Activated effector memory CD4-positive, alpha-beta T cell treated with Interleukin-2 at 50 U/mL for 16 hours (primary cell): ENCODE measurements at places on chromosomes 6 and 20.

DNA sequence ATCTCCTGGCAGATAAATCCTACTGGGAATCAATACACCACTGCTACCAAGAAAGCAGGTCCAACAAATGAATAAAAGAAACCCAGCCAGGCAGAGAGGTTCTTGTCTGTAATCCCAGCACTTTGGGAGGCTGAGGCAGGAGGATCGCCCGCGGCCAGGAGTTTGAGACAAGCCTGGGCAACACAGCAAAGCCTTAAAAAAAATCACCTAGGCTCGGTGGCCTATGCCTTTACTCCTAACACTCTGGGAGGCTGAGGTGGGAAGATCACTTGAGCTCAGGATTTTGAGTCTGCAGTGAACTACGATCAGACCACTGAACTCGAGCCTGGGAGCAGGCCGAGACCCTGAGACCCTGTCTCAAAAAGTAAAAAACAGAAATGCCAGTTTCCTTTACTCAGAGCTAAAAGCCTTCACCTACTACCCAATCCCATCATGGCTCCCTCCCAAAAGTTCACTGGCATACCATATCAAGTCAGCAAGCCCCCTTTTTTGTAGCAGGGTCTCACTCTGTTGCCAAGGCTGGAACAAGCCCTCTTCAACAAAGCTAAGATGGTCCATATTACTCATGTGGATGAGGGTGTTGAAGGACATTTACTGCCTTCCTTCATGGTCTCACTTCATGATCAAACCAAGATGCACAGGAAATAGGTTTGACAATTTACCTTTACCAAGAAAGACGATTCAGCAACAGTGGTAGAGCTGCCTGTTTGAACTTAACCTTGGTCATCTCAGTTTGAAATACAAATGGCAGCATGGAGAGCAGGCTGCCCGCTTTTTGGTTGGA is 5.3 kb downstream of the SNX5 start:
- no peak for DNase-seq

- DNase-seq, result no peak
Measured at GRCh38 chr6:146090474-146090873, 61.6 kb downstream of the GRM1 start.

GRCh38 chr20:31602779-31603441 is 2.2 kb upstream of the ID1 start:
- DNase-seq, result peak; percentile 29

DNA sequence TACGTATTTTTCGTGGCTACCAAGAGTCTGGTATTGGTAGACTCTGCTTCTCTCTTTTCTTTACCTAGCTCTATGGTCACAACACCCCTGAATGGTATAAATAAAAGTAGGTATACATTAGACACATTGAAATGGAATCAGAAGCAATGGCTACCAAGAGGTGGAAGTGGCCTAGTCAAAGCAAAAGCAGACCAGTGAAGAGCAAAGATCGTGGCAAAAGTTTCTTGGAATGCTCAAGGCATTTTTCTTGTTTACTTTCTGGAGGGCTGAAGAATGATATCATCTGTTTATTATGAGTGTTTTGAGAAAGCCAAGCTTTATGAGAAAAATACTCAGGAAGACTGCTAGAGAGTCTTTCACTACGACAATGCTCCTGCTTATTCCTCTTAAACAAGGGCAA is 28.6 kb upstream of the MOCS1 start:
- no peak for DNase-seq

DNA sequence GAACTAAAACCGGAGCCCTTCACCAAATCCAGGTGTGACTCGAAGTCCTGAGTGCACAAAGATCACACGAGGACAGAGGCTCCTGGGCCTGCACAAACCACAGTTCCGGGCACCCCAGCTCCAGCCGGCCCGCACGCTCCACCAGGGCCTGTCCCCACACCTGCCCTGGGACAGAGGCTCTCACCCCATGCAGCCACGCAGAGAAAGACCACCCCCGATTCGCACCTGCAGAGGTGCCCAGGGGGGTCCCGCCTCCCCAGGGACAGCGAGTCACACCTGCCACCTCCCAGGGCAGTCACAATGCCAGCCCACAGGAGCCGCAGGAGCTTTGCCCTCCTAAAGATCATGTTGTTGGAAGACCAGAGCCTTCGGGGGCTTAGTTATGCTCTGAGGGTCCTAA is 25.4 kb upstream of the MRGBP start:
- no peak for DNase-seq

DNA sequence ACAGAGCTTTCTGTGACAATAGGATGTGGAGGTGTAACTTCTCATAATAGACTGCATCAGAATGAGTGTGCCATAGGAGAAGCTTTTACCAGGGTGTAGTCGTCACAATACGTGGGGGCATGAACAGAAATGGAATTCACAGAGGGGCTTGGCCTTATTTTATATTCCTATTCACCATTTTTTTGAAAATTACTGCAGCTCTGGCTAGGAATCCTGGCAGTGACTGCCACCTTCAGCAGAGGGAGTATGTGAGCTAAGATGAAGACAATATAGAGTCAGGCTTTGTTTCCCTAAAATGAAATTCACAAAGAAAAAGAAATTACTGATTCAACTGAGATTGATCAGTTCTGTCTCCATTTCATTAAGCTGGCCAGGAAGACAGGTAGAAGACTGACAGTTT is 13.9 kb downstream of the TOMM6 start:
- DNase-seq, result no peak

- DNase-seq, result no peak
Measured at GRCh38 chr6:74573613-74574012, 632.2 kb downstream of the COL12A1 start.

GRCh38 chr6:54238396-54238795 is 69.8 kb upstream of the TINAG start:
- DNase-seq, result no peak

DNA sequence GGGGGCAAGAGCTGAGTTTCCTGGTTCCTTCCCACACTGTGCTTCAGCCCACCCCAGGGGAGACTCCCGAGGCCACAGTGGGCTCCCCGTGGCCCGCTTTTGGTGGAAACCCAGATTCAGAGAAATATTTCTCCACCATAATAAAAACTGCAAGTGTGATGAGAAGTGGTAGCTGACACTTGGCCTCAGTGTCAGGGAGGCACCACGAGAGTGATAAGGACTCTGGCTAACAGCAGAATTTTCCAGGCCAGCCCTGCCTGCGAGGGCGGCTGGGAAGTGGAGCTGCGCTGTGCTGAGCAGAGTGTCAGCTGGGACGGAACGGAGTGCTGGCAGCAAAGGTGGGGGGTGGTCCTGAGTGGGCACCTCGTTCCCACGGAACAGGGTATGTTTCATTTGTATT is 22.5 kb downstream of the SPATA2 start:
- no peak for DNase-seq

DNA sequence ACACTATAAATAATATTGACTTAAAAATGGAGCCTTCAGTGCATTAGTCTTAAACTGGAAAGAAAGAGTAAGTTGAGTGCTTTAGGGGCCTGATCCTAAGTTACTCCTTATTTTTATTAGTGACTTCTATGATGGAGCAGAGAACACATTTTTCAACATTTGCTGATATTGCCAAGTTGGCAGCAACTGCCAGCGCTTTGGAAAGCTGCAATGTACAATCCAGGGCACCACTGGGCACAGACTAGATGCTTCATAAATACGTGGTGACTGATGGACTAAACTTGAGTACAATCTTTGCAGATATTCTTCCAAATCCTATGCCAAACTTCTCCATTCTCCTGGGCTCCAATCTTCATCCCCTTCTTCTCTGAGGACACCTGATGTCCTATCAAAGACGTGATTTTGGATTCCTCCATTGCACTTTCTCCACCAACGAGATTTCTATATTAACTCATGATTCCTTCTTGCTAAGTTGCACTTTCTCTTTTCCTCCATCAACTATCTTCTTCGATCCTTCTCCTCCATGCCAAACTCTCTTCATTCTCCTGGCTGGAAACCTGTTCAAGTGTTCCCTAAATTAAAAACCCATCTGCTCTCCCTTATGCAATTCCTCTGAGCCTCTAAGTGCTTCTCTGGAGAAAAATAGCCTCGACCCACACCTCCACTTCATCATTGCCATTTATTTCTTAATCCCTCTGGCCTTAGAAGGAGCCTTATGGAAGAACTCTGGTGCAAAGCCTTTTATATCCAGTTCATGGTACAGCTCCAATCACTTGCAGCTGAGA is 28.5 kb upstream of the PAK5 start:
- DNase-seq, result no peak

- DNase-seq, result no peak
Measured at GRCh38 chr6:40398810-40399477, 188.2 kb downstream of the LRFN2 start.

DNA sequence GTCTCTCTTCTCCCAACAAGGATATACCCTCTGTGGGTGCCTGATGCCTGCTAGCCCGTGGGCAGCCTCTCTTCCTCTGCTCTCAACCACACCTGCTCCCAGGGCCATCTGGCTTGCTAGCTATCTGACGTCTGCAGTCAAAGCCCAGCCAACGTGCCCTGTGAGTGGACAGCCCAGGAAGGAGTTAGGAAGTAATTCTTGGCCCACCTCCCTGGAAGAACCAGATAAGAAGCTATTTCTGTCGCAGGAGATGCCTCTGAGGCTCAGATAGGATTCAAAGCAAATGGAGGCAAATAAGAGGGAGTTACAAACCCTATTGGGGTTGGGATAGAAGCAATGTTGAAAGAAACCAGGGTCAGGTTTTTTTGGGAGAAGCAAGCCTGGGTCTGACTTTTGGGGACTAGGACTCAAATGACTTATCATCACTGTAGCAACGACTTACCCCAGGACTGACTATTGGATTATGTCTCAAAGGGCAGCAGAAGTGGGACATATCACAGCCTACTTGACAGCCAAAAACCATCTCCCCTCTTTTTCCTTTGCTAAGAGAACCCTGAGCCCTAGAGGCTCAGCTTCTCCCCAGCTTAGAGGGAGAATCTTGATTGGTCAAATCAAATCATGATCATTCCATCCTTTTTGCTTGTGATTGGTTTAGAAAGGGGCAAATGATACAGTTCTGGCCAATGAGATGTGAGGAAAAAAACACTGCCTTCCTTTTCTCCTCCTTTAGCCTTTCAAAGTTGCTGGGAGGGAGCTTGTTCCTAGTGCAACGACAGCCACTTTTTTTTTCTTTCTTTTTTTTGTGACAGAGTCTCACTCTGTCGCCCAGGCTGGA is 18.0 kb upstream of the CDK5RAP1 start:
- DNase-seq, result no peak

- DNase-seq, result no peak
Measured at GRCh38 chr6:13368079-13368730, 39.9 kb upstream of the TBC1D7 start.

DNA sequence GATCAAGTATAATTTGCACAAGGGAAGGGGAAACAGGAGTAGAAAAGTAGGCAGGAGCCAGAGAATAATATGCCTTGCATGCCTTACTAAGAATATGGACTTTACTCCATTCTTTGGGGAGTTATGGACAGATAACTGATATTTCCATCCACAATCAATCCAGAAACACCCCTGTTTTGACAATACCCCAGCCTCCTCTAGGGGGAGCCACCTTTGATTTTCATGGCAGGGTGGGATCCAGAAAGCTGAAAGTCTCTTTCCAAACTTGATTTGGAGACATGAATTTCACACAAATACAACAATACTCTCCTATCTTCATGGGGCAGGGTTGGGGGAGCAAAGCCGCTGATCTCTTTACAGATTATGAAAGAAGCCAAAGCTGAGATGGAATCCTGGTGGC is 404.1 kb downstream of the FOXA2 start:
- no peak for DNase-seq

DNA sequence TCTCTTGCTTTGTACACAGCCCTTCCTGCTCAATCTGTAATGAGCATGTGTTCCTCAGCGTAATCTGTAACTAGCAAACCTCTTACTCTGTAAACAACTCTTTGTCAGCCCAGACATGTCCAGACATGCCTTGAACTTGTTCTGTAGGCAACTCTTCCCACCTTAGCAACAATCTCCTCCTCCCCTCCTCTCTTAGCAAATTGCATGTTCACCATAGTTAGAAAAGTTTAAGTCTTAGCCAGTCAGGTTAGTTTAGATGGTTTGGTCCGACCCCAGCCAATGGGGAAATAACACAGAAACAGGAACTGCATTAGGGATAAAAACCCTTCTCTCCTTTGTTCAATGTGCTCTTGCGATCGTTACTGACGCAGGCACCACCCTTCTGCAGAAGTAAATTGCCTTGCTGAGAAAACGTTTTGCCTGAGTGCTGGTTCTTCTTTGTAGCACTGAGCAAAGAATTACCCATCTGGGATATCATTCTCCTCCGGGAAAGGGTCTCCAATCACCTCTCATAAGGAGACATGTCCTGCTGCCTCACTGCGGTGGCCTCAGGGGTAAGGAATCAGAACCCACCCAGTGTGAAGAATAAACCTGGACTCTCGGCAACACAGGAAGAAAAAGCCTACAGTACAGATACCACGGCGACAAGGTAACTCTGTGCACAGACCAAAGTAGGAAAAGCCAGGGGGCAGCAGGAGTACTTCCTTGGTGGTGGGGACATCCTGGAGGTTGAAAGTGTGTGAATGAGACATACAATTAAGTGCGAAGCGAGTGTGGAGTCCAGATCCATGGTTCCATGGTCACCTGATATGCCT is 26.2 kb downstream of the PLN start:
- DNase-seq, result no peak

- no peak for DNase-seq
Measured at GRCh38 chr6:131744432-131745287, 33.8 kb upstream of the CTAGE9 start.

DNA sequence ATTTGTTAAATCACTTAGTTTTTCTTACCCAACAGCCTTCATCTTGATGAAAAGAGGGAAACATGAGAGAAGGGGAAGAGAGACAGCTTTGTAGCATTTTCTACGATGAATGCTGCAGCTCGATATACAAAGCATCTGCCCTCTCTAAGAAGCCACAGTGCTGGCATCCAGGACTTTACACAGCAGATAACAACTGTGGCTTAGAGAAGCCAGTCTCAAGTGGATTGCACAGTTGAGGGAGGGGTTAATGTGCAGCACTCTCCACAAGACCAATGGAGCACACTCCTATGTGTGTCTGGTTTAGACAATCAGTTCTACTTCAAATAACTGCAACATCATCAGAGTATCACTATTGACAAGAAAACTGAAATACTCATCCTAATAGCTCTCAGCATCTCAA is 5.8 kb downstream of the C6orf120 start:
- DNase-seq, result no peak

- DNase-seq, result peak; percentile 18
Measured at GRCh38 chr6:157885211-157885788, 62.3 kb downstream of the SNX9 start.

DNA sequence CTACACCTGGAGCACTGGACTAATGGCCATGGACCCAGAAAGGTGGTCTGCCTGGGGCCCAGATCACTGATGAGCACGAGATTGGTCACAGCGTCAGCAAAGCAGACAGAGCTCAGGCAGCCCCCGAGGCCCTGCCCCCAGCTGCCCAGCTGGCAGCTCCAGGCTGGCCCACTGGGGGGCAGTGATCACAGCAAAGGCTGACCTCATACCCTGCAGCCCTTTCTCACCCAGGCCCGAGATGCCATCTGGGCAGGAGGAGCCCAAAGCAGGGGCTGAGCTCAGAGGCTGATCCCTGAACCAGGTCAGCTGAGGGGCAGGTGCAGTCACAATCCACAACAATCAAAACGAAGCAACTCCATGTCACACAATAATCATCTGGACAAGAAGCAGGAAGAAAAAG is 4.1 kb downstream of the MAP1LC3A start:
- DNase-seq, result no peak

GRCh38 chr20:47118206-47118605 is 223.6 kb downstream of the EYA2 start:
- DNase-seq, result no peak

- no peak for DNase-seq
Measured at GRCh38 chr6:36788768-36789167, 50.5 kb downstream of the CPNE5 start.
